ENCODE measurements at places on chromosomes 11 and 22.

DNA sequence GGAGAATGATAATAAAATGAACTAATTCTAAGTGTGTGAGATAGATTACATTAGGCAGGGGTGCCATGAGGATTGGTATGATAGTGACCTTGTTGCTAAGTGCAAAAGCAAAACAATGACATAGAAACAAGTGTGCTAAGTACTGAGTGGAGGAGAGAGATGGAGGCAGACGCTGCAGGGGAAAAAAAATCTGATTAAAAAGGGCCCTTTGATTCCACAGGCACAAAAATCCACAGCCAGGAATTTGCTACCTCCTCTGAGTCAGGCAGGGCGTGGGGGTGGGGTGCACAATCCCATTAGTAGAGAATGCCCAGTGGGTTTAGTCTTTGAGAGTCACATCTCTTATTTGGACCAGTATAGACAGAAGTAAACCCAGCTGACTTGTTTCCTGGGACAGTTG, at the start of gene CNTF:
CNTF (plus strand) TSS at position 322 of the 400 bp plus-strand sequence. CDS start 88 bp downstream, outside the sequence.
- no peak for DNase-seq

- no peak for DNase-seq
These were observed 40.1 kb downstream of the PI4KA start for GRCh38 chr22:20818471-20818870.

GRCh38 chr11:117514256-117514655, 186.6 kb downstream of the CEP164 start:
- no peak for DNase-seq

GRCh38 chr11:106668147-106668546, 350.1 kb downstream of the GUCY1A2 start:
- DNase-seq, result no peak

All from tongue (tissue), 3 donors.